ENCODE measurements at places on chromosomes 16 and 17.

DNA sequence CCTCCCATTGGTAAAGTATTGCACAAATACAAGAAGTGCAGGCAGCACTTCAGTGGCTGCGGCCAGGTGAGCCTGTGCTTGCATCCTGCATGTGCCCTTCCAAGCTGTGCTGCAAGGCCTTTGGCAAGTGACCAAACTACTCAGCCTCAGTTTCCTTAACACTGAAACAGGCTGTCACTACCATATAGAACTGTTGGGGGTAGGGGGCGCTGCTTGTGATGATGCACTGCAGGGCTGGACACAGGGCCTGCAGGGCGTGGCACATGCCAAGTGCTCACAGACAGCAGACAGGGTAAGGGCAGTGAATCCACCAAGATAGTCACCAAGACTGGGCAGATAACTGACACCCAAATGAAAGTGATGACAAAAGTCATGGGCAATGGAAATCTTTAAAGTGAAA is 65.6 kb upstream of the SREBF1 start:
- no peak for DNase-seq

GRCh38 chr17:307741-308507 is 44.7 kb downstream of the RPH3AL start:
- no peak for DNase-seq

DNA sequence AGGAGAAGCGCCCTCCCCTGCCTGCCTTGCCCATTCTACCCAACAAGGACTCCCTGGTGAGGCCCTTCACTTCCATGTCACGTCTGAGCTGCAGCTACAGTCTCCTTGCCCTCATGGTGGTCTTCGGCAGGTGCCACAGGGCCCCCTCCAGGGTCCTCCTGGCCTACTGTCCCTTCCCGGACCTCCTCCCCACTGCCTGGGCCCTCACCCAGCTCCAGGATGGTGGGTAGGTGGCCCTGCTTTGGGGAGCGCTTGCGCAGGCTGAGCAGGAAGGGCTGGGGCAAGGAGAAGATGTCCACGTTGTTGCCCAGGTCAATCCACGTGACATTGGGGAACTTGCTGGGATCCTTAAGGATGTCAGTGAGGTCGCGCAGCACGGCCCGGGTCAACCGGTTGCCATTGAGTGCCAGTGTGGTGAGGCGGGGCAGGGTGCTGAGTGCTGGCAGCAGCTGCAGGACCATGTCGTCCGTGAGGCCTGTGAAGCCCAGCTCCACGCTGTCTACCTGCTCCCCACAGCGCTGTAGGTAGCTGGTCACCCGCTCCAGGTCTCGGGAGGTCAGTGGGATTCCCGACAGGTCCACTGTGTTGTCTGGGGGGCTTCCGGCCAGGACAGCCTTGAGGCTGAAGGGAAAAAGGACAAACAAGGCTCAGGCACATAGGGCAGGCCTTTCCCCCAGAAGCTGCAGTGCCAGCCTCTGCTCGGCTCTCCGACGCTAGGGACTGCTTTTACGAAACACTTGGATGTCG is 28.3 kb downstream of the TRPV2 start:
- no peak for DNase-seq

DNA sequence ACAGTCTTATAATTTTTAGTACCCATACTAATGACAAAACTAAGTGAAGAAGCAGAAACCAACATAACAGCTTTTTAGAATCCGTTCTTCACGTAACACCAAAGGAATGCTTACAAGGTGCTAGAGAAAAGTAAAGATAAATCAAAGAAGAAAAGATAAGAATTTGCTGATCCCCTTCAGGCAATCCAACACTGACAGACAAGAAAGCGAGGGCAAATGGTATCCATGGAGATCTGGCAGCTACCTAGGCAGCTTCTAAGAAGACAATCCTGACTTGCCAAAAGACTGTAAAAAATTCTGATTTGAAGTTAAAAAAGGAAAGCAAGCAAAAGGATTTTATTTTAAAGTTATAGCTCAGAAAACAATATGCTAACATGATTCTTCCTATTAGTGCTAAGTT is 14.6 kb downstream of the BBS2 start:
- DNase-seq: no peak

DNA sequence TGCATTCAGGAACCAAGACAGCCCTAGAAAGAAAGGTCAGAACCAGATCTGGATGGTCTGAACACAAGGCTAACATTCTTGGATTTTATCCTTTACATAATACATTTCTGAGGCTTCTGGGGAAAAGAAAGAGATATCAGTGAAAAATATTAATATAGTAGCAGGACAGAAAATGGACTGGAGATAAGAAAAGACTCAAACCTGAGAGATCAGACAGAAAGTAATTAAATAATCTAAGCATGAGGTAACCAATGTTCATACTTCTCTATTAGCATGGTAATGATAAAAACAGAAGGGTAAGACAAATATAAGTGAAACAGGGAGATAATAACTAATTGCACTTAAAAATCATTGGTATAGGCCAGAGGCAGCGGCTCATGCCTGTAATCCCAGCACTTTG is 5.5 kb downstream of the TRIM37 start:
- no peak for DNase-seq

GRCh38 chr17:7750321-7750821 is 32.8 kb downstream of the DNAH2 start:
- DNase-seq: peak; percentile 74

DNA sequence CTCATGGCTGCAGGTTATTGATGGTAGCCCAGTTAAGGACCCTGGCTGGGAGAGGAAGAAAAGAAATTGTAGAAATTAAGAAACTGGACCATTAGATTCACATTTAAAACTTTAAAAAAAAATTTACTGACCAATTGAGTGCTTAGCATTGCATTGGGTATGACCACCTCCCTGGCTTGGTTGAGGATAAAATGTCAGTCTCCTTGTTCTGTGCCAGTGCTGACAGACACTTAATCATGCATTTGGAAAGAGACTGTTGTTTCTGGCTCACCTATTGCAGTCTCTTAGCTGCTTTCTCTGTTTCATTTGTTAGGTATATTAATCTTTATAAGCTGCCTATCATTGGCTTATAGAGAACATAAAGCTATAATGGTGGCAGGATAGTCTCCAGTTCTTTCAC is 1.7 kb downstream of the MYH1 start:
- no peak for DNase-seq

GRCh38 chr16:69851491-69852240 is 89.5 kb downstream of the WWP2 start:
- DNase-seq: no peak

- no peak for DNase-seq
Observed at GRCh38 chr17:61097781-61098180, 301.9 kb upstream of the TBX2 start.

DNA sequence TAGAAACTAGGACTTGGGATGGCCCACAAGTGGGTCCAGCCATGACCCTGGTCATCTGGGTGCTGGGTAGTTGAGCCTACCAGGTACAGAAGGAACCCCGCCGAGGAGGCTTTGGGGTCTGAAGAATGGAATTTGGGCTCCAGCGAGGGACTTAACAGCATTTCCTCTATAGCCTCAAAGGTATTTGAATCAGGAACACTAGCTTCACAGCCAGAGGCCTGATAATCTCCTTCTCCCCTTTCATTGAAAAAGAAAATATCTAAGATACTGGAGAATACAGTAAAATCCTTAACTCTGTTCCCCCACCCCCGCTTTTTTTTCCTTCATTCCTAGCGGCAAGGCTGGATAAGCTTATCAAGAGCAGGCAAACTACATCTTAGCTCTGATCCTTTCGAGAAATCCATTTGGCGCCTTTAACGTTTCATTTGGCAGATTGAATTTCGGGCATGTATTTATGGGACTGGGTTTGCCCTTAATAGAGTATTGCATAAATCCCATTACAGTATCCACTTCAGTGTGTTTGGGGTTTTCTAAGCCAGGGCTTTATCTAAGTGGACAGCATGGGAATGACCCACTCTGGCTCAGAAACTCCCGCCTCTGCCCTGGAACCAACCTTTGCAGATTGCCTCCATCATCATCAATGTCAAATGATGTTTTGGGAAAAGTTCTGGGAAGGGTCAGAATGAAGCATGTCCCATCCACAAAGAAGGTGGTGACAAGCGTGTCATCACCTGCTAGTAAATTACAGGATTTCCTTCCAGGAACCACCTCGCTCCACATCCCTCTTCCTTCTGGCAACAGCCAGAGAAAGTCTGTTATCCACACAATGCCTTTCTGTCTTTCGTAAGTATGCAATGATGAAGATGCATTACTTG is 36.9 kb downstream of the XYLT1 start:
- no peak for DNase-seq

GRCh38 chr17:41976142-41976768 is 9.7 kb downstream of the CNP start:
- DNase-seq: no peak

GRCh38 chr16:4879049-4879448 is 31.8 kb downstream of the UBN1 start:
- no peak for DNase-seq

- no peak for DNase-seq
Observed at GRCh38 chr16:373020-373598, 2.8 kb upstream of the MRPL28 start.

DNA sequence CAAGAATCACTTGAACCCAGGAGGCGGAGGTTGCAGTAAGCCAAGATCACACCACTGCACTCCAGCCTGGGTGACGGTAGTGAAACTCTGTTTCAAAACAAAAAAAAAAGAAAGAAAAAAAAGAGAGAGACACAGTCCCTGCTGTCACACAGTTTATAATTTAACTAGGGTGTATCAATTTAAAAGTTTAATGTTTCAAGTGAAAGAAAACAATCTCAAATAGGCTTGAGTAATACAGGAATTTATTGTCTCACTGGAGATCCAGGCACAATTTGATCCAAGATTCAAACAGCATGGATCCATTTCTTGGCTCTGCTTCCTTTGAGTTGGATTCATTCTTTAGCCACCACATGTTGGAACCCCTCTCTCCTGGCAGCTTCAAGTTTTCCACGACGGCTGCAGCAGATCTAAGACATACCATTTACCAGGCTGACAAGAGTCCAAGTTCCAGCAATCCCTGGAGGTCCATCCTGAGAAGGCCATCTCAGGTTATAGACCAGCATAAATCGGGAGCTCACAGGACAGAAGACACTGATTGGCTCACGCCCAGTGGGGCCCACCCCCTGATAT is 97.5 kb downstream of the YPEL2 start:
- no peak for DNase-seq

DNA sequence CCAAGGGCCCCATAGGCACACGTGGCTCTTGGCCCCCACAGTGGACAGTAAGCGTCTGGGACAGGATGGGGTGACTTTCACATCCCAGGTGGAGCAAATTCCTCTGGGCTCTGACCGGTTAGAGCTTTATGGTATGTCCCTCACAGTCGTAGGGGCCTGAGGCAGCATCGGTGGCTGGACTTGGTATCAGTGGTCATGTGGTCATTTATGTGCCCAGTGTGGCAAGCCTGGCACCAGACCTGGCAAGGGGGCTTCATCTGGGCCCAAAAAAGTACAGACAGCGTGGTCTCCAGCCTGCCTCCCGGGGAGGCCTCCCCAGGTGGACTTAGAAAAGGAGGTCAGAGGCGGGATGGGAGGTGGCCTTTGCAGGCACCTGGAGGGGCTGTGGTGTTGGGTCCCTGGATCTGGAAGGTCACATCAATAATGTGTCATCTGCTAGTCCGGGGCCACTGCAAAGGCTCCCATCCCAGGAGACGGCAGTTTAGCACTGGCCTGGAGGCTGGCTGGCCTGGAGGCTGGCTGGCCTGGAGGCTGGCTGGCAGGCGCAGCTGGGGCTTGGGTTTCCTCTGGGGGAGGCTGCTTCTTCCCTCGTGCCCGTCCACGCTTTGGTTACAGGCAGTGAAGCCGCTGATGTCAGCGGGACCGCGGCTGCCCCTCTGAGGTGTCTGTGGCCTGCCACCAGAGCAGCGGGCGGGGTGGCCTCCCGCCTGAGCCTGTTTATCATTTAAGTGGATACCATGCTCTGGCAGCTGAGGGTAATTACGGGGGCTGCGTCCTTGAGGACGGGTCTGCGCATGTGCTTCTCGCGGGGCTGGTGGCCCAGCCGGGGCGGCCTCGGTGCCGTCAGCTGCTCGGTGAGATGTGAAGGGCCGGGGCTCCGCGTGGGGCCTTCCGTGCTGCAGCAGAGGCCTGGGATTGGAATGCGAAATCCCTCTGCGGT is 20.7 kb upstream of the CBX4 start:
- DNase-seq: no peak

DNA sequence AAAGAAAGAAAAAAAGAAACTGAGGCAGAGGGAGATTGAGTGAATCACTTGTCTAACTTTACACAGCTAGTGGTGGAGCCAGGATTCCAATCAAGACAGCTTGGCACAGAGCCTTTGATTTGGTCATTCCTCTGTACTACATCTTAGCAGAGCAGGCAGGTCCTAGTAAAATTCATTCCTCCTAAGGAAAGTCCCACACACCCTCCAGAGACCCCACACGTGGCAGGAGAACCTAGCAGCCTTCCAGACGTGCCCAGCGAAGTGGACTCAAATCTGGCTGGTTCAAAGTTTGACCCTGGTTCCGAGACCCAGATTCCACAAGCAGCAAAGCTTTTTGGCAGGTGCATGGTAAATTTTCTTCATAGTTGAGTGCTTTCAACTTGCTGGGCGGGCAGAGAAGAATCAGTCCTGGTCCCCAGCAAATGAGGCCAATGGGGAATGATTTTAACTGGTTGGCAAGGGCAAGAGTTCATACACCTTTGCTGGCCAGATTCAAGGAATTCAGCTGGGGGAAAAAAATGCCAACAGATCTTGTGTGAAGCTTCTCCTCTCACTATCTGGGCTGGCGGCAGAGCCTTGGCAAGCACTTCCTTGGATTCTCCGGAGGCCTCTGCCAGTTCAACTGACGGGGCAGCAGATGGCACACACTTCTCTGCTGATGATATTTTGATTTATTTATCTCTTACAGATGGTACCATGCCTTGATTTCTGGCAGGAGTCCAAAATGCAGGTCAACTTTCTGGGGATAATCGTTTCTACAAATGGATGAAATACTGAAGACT is 82.4 kb downstream of the GSG1L start:
- no peak for DNase-seq

DNA sequence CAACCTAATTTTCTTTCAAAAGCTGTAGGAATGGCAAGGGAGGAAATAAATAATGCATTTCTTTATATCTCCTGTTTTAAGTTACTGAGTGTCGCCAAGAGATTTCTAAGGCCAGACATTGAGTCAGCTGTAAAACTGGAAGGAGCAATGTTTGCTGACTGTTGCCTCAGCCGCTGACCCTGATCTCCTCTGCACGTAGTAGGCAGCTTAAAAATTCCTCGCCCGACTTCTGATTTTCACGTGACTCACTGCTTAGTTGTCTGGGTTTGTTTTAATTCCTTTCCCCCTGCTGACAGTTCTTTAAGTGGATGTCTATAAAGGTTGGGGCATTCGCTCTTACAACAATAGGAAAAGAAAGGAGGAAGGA is 100.6 kb downstream of the WWOX start:
- DNase-seq: no peak

DNA sequence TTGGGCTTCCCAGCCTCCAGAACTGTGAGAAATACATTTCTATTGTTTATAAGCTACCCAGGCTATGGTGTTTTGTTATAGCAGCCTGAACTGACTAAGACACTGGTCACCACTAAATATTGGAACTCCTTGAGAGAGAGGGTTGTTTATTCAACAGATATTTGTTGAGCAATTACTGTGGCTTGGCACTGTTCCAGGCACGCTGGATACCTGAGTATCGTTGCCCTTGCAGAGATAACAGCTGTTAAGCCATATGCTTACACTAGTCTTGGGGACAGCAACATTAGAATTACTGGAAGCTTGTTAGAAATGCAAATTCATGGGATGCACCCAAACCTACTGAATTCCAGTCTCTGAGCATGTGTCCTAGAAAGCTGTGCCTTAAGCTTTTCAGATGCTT is 230.7 kb downstream of the HS3ST4 start:
- no peak for DNase-seq

GRCh38 chr17:81309140-81309858 is 14.2 kb upstream of the SLC38A10 start:
- DNase-seq: no peak
